ENCODE measurements at places on chromosomes 1 and 21.

DNA sequence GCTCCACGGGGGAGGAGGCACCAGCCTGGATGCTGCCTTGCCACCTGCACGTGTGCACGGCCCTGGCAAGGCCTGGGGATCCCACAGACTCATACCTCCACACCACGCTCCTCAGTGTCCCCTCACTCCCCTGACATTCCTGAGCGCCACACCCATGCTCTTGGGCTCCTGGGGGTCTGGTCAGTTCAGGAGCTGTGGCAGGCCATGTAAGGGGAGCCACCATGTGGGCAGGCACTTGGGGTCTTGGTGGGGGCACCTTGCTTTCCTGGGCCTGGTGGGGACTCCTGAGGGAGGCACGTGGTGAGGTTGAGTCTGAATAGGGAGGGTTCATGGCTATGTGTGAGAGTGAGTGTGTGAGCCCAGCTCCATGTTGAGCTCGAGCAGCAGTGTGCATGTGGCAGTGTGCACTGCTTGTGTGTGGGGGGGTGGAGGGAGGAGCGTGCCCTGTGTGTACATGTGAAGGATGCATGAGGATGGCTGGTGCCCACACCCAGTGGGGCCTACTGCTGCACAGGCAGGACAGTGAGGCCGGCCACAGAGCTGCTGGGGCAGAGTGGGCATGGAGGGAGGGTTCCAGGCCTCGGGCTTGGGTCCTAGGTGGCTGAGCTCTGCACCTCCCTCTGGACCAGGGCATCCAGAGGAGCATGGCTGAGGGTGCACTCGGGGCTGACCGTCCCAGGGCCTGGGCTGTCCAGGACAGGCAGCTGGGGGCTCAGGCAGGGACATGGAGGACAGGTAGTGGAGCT, 1.6 kb downstream of the GJC2 start:
- DNase-seq, result no peak

- no peak for DNase-seq
These were observed 10.5 kb upstream of the IFI6 start for GRCh38 chr1:27682351-27682944.

DNA sequence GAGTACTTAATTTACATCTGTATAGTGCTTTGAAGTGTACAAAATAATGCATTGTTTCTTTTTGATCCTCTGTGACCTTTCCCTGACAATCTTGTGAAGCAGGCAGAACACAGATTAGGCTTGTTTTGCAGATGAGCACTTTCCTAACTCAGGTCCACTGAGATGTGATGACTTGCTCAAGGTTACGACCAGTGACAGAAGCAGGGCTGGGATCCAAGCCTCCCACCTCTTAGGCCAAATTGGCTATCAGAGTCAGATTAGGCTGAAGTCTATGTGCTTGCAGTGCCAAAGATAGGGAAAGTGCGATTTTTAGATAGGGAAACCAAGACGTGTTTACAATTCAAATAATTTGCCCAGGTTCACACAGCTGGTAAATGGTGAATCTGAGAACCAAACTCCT, 147.3 kb downstream of the OMA1 start:
- DNase-seq, result no peak

DNA sequence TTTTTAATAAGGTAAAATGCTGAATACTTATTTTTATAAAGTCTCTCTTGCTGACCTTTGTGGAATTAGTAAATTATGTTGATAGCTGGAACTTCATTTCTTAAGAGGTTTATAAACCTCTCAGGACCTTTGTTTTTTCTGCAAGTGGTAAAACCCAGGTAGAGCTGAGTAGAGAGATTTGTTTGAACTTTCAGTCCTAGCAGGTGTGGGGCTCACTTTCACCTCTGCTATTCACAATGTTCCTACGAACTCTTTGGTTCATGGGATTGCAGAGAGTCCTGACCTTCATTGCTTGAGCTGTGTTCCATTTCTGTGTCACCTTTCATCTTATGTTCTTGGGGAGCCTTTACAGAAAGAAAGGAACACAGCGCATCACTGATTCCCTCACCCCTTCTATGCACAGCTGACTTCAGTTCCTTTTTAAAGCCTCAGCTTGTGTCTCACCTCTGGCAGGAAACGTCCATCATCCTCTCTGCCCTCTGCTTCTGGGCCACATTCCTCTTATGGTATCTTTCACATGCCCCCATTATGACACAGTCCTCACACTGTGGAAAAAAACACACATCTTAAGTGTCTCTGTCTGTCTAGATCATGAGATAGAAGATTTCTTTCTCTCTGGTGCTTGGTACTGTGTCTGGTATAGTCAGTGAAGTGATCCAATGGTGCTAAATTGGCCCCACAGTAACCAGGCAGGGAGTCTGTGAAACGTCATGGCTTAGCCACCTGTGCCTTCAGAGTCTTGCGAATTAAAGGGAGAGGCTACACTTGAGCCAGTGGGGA, 262.5 kb upstream of the B3GALT2 start:
- no peak for DNase-seq

GRCh38 chr21:39845571-39846130, 21.6 kb upstream of the PCP4 start:
- DNase-seq, result no peak

- DNase-seq, result no peak
These were observed 39.7 kb downstream of the RNASEL start for GRCh38 chr1:182549346-182549745.

- DNase-seq, result no peak
These were observed 90.0 kb downstream of the GPR88 start for GRCh38 chr1:100627936-100628335.

- DNase-seq, result peak; percentile 82
These were observed at the start of gene DVL1 for GRCh38 chr1:1349256-1350012. DVL1 (minus strand) TSS chr1:1349418; CDS start chr1:1349065, 353 bp downstream.

DNA sequence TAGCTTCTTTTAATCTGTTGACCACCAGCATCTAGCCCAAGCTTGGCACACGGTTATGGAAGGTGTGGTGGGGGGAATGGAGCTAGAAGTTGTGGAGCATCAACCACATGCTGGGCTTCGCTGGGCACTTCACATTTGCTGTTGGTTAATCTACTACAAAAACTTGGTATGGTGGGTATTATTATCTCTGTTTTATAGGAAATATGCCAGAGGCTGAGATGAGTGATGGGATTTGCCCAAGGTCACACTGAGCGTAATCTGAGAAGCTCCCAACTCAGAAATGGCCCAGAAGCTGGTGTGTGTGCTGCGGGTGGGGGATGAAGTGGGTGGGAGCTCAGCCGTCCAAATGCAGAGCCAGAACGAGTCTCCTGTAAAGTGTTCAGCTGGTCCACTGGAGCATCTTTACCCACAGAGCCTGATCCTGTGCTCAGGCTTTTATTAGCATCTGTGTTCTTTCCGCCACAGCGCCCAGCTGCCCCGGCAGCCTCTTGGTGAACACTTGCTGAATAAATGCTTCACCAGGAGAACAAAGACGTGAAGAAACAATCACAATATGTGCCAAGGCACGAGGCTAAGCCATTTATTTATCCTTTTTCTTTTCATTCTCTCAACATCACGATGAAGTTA, 98.6 kb upstream of the JUN start:
- DNase-seq, result no peak

- DNase-seq, result no peak
These were observed 190.4 kb downstream of the NCAM2 start for GRCh38 chr21:21188513-21189195.

DNA sequence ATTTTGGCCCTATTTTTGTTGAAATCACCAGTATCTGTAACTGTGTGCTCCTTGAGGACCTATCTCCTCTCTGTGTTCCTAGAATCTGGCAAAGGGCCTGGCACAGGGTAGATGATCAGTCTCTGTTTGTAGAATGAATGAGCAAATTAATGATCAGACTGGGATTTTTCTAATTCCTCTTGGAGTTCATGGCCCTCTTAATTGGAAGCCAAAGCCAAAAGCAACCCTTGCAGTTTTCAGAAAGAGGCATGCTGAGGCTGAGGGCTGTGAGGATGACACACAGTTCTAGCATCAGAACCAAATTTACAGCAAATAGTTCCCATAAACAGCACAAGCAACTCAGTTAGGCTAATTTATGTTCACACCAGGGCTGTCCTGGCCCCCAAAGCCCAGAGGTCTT, 111.1 kb upstream of the BEND5 start:
- no peak for DNase-seq

- no peak for DNase-seq
These were observed 4.0 kb downstream of the USP24 start for GRCh38 chr1:55210990-55211801.

GRCh38 chr1:178143730-178144690, 50.1 kb downstream of the RASAL2 start:
- no peak for DNase-seq

- DNase-seq, result no peak
These were observed 269.3 kb downstream of the RPS6KC1 start for GRCh38 chr1:213320191-213320870.

GRCh38 chr1:154182344-154183045, 9.4 kb downstream of the TPM3 start:
- DNase-seq, result peak; percentile 98

GRCh38 chr1:32891241-32891570, 4.9 kb downstream of the HPCA start:
- no peak for DNase-seq

- peak; percentile 16 for DNase-seq
These were observed 808 bp downstream of the MAP3K21 start for GRCh38 chr1:233328142-233328921.

DNA sequence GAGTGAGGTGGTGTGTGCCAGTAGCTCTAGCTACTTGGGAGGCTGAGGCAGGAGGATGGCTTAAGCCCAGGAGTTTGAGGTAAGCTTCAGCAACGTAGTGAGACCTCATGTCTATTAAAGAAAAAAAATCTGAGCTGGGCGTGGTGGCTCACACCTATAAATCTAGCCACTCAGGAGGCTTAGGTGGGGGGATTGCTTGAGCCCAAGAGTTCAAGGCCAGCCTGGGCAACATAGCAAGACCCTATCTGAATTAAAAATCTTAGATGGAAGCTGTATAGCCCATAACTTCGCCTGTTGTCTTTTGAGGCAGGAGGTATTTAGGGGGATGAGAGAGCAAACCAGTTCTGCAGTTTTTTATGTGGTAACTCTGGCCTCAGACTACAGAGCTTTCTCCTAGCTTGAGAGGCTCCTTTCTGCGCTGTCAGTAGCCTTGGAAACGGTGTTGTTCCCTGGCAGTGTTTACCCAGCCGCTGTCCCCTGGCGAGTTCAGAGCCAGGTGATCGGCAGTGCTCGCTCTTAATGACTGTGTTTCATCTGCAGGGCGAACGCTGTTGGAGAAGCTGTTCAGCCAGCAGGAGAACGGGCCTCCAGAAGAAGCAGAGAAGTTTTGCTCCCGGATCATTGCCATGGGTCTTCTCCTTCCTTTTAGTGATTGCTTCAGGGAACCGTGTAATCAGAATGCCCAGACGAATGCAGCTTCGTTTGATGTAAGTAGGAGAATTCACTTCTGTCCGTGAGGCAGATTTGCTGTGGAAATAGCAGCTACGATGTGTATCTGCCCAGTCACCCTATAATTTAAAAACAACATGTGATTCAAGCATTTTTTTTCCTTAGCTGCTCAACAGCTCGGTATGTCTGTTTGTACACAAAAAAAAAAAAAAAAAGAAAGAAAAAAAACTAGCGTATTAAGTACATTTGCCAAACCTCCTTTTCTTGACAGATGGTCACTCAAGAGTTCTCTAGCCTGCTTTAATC, 31.2 kb downstream of the FMN2 start:
- no peak for DNase-seq

DNA sequence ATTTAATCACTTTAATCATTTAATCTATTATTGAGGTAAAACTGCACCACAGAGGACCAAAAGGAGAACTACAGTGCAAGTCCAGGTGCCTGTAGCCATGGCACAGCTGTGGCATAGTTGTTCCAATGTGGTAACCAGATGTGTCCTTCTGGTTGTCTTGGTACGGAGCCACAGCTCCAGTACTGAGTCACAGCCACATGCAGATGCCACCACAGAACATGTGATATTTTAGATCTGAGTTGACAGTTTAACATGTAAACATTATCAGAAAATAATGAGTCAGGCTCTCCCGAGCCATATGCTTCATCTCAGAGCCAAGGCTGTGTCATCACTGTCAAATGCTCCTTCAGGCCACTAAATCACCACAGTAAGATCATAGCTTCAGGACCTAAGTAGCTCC, 56.4 kb upstream of the RGS7 start:
- DNase-seq, result no peak

- DNase-seq, result no peak
These were observed 41.0 kb upstream of the JUN start for GRCh38 chr1:58824753-58825389.

DNA sequence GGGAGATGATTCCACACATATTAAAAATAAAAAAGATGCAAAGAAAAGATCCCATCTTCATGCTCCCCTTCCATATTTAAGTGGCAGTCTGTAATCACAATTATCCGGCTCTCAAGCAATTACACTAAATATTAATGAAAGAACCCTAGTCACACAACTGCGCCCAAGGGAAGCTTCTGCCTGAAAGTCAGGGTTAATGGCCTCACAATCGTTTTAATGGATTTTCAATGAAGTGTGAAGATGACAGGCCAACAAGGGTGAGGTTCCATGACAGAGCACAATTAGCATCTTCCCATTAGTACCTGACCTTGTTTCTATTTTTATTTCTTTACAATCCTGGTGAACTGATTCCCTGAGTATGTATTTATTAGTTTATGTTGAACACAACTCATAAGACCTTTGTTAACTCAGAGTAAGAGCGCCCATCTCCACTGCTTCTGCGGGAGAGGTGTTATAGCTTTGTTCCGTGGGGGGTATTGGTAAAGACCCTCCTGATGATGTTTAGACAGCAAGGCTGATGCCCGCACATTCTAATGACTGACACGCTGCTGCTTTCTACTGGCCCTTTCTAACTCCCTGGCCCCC, 80.9 kb downstream of the IER5 start:
- no peak for DNase-seq

DNA sequence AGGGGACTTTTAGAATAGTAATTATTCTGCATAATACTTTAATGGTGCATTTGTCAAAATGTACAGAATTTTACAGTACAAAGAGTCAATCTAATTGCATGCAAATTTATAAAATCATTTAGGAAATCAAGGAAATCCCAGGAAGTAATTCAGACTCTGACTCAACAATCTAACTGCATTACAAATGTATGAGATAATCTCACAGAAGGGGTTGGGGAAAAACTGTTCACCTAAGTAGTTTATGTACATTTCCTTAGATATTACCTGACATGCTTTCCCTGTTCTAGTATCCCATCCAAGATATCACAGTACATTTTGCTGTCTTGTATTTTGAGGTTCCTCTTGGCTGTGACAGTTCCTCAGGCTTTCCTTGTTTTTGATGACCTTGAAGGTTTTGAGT, 4.7 kb downstream of the CRB1 start:
- no peak for DNase-seq

- no peak for DNase-seq
These were observed 11.3 kb upstream of the HEATR1 start for GRCh38 chr1:236615399-236616148.

DNA sequence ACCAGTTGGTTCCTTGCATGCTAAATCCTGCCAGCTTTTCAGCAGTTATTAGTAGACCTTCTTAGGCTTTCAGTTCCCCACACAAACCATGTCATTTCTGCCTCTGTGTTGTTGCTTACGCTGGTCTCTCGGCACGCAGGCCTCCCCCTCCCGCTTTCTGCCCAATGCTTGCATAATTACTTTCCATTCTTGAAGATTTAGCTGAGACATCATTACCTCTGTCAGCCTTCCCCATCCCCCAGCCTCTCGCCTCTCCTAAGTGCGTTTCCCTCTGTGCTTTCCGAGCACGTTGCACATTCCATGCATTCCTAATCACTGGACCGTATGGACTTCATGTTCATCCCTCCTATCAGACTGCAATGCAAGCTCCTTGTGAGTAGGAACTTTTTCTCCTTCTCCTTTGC, 26.8 kb downstream of the TSHB start:
- no peak for DNase-seq
